ENCODE measurements at places on chromosomes 4 and X. TPM values are rescaled to one million over a fixed set of nuclear protein-coding genes. Genes with fewer than 3 reads are reported as not detected.

DNA sequence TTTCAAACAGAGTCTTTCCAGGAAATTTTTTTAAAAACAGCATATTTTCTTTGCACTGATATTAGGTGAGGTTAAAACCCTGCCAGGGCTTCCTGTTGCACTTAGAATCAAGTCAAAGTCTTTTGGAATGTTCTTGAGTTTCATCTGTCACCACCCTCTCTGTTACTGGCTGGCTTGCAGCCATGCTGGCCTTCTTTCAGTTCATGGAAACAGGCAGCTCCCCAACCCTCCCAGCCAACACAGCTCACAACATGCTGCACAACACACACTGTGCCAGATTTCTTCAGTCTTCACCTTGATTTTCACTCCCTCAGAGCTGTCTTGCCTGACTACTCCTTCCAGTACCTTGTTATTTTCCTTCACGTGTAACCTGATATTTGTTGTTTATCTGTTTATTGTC is 129.5 kb downstream of the KCNIP4 start:
- DNase-seq = peak; percentile 37
- H3K27ac ChIP-seq = no peak overlapping the region
- no peaks in the 10 kb centered on the region for H3K4me1 ChIP-seq
- H3K27me3 ChIP-seq = no peaks in the 10 kb centered on the region
- no peak overlapping the region for H3K4me3 ChIP-seq

DNA sequence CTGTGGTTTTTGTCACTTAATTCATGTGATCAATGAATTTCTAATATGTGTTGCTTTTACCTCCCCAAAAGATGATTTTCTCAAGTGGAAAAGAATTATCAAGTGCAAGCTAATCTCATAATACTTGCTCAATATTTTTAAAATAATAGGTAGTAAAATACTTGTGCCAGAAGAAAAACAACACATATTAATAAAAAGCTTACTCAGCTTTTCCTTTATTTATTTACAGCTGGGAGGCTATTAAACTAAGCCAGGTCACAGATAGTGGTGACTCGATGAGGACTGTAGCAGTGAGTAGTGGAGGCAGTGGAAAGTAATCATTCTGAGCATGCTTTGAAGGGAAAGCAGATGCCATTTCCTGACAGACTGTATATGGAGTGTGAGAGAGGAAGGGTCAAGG is 96.1 kb downstream of the PRDM5 start:
- H3K4me3 ChIP-seq = no peak overlapping the region
- H3K27me3 ChIP-seq = no peaks in the 10 kb centered on the region
- H3K27ac ChIP-seq = no peak overlapping the region
- no peaks in the 10 kb centered on the region for H3K36me3 ChIP-seq
- peaks cover 14% of the 10 kb centered on the region for H3K4me1 ChIP-seq

Gene RADX
- 5.5 TPM for total RNA-seq

GRCh38 chrX:105331244-105331643 is 110.8 kb upstream of the TEX13A start:
- no peak for DNase-seq
- no peaks in the 10 kb centered on the region for H3K36me3 ChIP-seq
- H3K27ac ChIP-seq = no peak overlapping the region

DNA sequence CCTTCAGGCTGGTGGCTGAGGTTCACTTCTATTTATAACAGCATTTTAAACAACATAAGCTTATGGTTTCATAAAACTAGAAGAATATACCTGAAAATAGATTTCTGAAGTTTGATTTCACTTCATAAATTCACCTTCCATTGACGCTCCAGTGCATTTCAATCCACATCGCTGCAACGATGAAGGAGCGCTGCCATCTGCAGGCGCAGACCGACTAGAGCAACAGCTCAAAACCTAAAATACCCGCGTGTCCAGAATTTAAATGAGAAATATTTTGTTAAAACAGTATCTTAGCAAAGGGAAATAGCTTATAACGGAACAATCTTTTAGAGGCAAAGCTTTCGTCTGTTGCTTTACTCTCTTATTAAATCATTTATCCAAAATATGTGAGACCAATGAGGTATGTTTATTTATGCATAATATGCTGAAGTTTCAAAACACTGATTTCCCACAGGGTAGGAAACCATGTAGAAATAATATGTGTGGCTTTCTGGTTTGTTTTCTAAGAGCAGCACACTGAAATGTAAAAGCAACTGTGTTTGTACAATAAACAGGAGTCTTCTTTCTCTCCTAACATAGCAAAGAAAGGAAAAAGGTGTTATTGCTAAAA is 816.4 kb upstream of the FRG1 start:
- no peaks in the 10 kb centered on the region for H3K4me1 ChIP-seq
- no peak overlapping the region for H3K27ac ChIP-seq
- DNase-seq = peak; percentile 35
- no peak overlapping the region for H3K4me3 ChIP-seq
- H3K36me3 ChIP-seq = no peaks in the 10 kb centered on the region

DNA sequence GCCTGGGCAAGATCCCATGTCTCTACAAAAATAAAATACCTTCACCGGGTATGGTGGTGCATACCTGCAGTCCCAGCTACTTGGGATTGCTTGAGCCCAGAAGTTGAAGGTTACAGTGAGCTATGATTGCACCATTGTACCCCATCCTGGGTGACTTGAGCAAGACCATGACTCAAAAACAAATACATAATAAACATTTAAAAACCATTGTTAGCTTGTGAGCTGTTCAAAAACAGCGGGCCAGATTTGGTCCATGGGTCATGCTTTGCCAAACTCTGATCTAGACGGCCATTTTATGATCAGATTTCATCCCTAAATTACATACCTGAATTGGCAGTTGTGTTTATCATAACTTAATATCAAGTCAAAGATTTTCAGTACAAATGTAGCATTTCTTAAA is 76.0 kb upstream of the GPM6B start:
- no peak overlapping the region for H3K27ac ChIP-seq
- H3K4me1 ChIP-seq = no peaks in the 10 kb centered on the region
- no peak for DNase-seq
- H3K27me3 ChIP-seq = no peaks in the 10 kb centered on the region
- no peaks in the 10 kb centered on the region for H3K36me3 ChIP-seq

- no peaks in the 10 kb centered on the region for H3K27me3 ChIP-seq
- DNase-seq = no peak
- H3K27ac ChIP-seq = no peak overlapping the region
- peaks cover 43% of the 10 kb centered on the region for H3K36me3 ChIP-seq
Observed at GRCh38 chr4:855880-856224, 29.9 kb upstream of the CPLX1 start.

GRCh38 chr4:112289407-112290253 is 3.9 kb upstream of the TIFA start:
- DNase-seq = no peak
- no peaks in the 10 kb centered on the region for H3K36me3 ChIP-seq
- H3K4me3 ChIP-seq = no peak overlapping the region
- H3K4me1 ChIP-seq = no peaks in the 10 kb centered on the region

DNA sequence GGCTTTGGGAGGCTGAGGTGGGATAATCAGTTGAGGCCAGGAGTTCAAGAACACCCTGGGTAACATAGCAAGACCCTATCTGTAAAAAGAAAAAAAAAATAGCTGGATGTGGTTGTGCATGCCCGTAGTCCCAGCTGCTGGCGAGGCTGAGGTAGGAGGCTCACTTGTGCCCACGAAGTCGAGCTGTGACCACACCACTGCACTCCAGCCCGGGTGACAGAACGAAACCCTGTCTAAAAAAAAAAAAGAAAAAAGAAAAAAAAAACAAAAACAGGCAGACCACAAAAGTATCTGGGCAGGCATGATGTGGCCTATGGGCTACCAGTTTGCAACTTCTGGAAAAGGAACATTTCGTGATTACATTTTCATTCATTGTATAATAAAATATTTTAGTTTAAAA is 38.1 kb upstream of the RASGEF1B start:
- H3K36me3 ChIP-seq = no peaks in the 10 kb centered on the region
- H3K4me1 ChIP-seq = peaks cover 19% of the 10 kb centered on the region
- no peak for DNase-seq
- no peaks in the 10 kb centered on the region for H3K27me3 ChIP-seq

Gene CCSER1
- 37.7 TPM for total RNA-seq

DNA sequence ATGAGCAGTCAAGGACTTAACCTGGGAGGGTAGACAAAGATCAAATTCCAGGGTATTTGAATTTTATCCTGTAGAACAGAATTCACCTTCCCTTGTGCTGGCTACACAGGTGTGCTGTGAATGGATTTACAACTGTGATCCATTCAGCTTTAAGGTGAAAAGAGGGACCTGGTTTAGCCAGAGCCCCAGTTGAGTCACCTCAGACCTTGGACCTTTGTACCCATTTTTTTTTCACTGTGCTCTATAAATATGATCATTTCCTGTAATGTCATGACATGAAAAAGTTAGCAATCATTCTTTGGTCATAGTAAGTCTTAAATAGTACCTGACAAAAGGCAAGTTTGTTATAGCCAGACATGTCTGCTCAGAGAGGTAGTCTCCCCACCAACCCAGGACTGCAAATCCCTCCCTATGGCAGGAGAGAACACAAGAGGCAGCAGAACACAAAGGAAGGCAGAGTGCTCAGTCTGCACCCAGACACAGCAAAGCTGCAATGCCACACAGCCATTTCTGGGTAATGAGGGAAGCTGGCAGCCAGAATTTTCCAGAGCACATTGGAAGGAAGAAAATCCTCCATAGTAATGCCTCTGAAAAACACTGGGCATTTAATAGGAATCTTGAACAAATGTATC is 77.9 kb downstream of the CXXC4 start:
- no peak for DNase-seq
- no peaks in the 10 kb centered on the region for H3K27me3 ChIP-seq
- no peaks in the 10 kb centered on the region for H3K36me3 ChIP-seq
- H3K4me1 ChIP-seq = no peaks in the 10 kb centered on the region
- no peak overlapping the region for H3K27ac ChIP-seq

GRCh38 chrX:138128027-138128671 is 562.2 kb downstream of the ZIC3 start:
- no peak overlapping the region for H3K27ac ChIP-seq
- no peaks in the 10 kb centered on the region for H3K27me3 ChIP-seq
- no peaks in the 10 kb centered on the region for H3K4me1 ChIP-seq
- no peaks in the 10 kb centered on the region for H3K36me3 ChIP-seq
- no peak for DNase-seq

Gene FRG2
- not detected for total RNA-seq

Gene SPARCL1
- 569 TPM for total RNA-seq

- no peak for DNase-seq
- no peaks in the 10 kb centered on the region for H3K36me3 ChIP-seq
- no peak overlapping the region for H3K27ac ChIP-seq
Observed at GRCh38 chrX:77977095-77977494, 7.7 kb upstream of the PGAM4 start.

DNA sequence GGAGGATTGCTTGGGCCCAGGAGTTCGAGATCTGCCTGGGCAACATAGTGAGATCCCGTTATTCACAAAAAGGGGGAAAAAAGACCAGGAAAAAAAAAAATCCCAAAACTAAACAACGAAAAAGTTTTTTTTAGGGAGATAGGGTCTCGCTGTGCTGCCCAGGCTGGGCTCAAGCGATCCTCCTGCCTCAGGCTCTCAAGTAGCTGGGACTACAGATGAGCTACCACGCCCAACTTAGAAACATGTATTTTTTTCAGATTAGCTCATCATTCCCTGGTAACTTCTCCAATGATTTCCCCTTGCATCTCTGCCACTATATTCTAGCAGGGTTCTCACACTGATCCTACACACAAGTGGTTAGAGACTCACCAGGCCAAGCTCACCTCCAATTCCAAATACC is 24.4 kb upstream of the IRAK1 start:
- peaks cover 63% of the 10 kb centered on the region for H3K4me1 ChIP-seq
- no peaks in the 10 kb centered on the region for H3K27me3 ChIP-seq
- no peak overlapping the region for H3K4me3 ChIP-seq
- no peaks in the 10 kb centered on the region for H3K36me3 ChIP-seq
- H3K27ac ChIP-seq = no peak overlapping the region

- no peaks in the 10 kb centered on the region for H3K36me3 ChIP-seq
- peak; percentile 67 for DNase-seq
- no peaks in the 10 kb centered on the region for H3K27me3 ChIP-seq
- no peak overlapping the region for H3K4me3 ChIP-seq
Observed at GRCh38 chr4:25813448-25814106, 49.2 kb downstream of the SEL1L3 start.

GRCh38 chrX:103503853-103504207 is 15.5 kb downstream of the RAB40A start:
- no peak for DNase-seq
- H3K4me1 ChIP-seq = no peaks in the 10 kb centered on the region
- H3K36me3 ChIP-seq = no peaks in the 10 kb centered on the region
- H3K27me3 ChIP-seq = no peaks in the 10 kb centered on the region
- H3K27ac ChIP-seq = no peak overlapping the region

GRCh38 chrX:31058284-31058683 is 13.6 kb downstream of the FTHL17 start:
- no peaks in the 10 kb centered on the region for H3K27me3 ChIP-seq
- H3K4me3 ChIP-seq = no peak overlapping the region
- no peaks in the 10 kb centered on the region for H3K36me3 ChIP-seq
- H3K27ac ChIP-seq = no peak overlapping the region
- H3K4me1 ChIP-seq = no peaks in the 10 kb centered on the region

DNA sequence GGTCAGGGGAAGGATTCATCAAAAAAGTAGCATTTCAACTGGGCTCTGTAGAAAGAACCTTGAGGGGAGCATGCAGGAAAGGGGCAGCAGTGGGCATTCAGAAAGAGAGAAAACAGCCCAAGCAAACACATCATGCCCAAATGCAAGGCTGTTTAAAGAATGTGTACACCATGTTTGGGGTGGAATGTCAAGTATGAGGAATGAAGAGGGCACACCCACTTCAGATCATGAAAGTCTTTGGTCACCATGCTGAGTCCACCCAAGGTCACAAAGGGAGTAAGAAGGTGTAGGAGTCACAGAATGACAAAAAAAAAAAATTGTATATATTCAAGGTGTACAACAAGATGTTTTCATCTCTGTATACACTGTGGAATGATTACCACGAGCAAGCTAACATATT is 9.4 kb downstream of the S100G start:
- H3K27ac ChIP-seq = no peak overlapping the region
- no peaks in the 10 kb centered on the region for H3K36me3 ChIP-seq
- H3K4me3 ChIP-seq = no peak overlapping the region

GRCh38 chrX:109812236-109812635 is 79.2 kb upstream of the ACSL4 start:
- H3K27ac ChIP-seq = no peak overlapping the region
- H3K4me1 ChIP-seq = no peaks in the 10 kb centered on the region
- H3K36me3 ChIP-seq = no peaks in the 10 kb centered on the region
- H3K27me3 ChIP-seq = no peaks in the 10 kb centered on the region
- H3K4me3 ChIP-seq = no peak overlapping the region

GRCh38 chr4:128379860-128380259 is 92.2 kb upstream of the PGRMC2 start:
- H3K27me3 ChIP-seq = no peaks in the 10 kb centered on the region
- no peak overlapping the region for H3K4me3 ChIP-seq
- no peaks in the 10 kb centered on the region for H3K36me3 ChIP-seq
- peak overlapping the region; percentile 3 for H3K27ac ChIP-seq
- DNase-seq = peak; percentile 54
- peaks cover 14% of the 10 kb centered on the region for H3K4me1 ChIP-seq

- H3K4me1 ChIP-seq = no peaks in the 10 kb centered on the region
- H3K4me3 ChIP-seq = no peak overlapping the region
- H3K27me3 ChIP-seq = no peaks in the 10 kb centered on the region
Observed at GRCh38 chr4:171644430-171645057, 168.7 kb upstream of the GALNTL6 start.

GRCh38 chr4:93147524-93148212 is 680.9 kb upstream of the ATOH1 start:
- no peak for DNase-seq
- no peaks in the 10 kb centered on the region for H3K4me1 ChIP-seq
- H3K27ac ChIP-seq = no peak overlapping the region
- no peaks in the 10 kb centered on the region for H3K27me3 ChIP-seq

Gene IL1RAPL1
- total RNA-seq = not detected
